ENCODE measurements at places on chromosomes 7 and 10.

- DNase-seq = no peak
Observed at GRCh38 chr10:4916086-4916716, 47.0 kb upstream of the AKR1C1 start.

- DNase-seq = no peak
Observed at GRCh38 chr7:132609222-132609621, 33.0 kb upstream of the PLXNA4 start.

- DNase-seq = peak; percentile 11
Observed at GRCh38 chr7:49324707-49325106, 400.4 kb downstream of the CDC14C start.

DNA sequence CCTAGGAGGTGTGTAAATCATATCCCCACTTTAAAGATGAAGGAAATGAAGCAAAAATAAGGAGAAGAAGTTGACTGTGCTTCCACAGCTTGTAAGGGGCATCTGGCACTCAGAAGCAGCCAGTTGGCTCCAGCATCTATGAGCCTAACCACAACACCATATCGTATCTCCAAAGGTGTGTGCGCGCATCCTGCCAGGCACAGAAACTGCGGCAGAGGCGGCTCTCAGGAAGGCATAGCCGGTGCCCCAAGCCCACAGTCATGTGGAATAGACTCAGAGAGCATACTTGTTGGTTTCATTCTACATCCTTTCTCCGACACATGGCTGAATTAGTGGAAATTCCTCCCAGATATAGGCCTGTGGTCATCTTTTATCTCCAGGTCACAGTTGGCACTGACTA, 423.9 kb downstream of the CALN1 start:
- no peak for DNase-seq

- peak; percentile 95 for DNase-seq
Observed at GRCh38 chr7:139328375-139328774, 12.8 kb upstream of the FMC1 start.
